ENCODE measurements at places on chromosomes 6 and 20. TPM values are rescaled to one million over a fixed set of nuclear protein-coding genes. Genes with fewer than 3 reads are reported as not detected.

GRCh38 chr6:148309301-148309700 lies 33.3 kb upstream of the SASH1 start:
- H3K27me3 ChIP-seq = no peaks in the 10 kb centered on the region
- no peaks in the 10 kb centered on the region for H3K36me3 ChIP-seq
- no peaks in the 10 kb centered on the region for H3K4me1 ChIP-seq
- no peak for DNase-seq
- no peak overlapping the region for H3K4me3 ChIP-seq

DNA sequence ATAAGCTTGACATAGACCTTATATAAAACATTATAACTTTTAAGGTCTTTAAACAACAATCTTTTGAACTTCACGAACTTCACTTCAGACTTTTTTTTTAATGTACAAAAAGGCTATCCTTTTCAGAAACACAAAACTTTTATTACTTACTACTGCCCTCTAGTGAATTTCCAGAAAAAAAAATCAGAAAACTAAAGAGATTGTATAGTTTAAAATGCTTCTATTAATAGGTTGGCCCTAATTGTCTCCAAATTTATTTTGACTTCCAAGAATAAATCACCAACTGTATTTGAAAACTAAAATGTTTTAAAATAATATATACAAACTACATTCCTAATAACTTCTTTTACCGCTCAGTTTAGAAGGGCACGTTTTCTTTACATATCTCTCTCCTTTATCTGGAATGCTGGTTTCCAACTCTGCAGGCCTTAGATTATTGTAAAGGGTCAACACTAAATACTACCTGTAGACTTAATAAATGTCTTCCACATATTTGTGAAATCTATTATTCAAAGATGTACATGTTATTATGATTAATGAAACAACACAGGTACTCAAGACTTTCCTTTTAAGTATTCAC lies 66.8 kb downstream of the LMBRD1 start:
- no peaks in the 10 kb centered on the region for H3K4me1 ChIP-seq
- no peaks in the 10 kb centered on the region for H3K27me3 ChIP-seq
- no peak for DNase-seq
- no peak overlapping the region for H3K27ac ChIP-seq
- no peak overlapping the region for H3K4me3 ChIP-seq
- H3K36me3 ChIP-seq = no peaks in the 10 kb centered on the region

DNA sequence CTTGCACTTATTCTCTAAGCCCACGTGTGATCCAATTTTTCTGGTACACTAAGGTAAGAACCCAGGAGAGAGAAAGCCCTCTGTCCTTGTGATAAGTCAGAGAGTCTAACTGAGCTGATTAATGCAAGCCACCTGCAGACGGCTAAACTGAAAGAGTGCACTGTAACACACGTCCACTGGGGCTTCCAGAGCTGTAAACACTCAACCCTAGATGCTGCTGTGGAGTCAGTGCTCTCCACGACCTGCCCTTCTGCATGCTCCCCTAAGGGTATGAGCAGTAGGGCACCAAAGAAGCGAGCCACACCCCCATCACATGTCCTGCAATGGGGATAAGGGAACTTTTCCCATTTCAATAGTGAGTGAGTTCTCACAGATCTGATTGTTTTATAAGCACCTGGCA lies 55.7 kb downstream of the TXLNB start:
- no peaks in the 10 kb centered on the region for H3K27me3 ChIP-seq
- no peak overlapping the region for H3K27ac ChIP-seq
- H3K4me3 ChIP-seq = no peak overlapping the region
- peaks cover 5% of the 10 kb centered on the region for H3K36me3 ChIP-seq
- no peak for DNase-seq

DNA sequence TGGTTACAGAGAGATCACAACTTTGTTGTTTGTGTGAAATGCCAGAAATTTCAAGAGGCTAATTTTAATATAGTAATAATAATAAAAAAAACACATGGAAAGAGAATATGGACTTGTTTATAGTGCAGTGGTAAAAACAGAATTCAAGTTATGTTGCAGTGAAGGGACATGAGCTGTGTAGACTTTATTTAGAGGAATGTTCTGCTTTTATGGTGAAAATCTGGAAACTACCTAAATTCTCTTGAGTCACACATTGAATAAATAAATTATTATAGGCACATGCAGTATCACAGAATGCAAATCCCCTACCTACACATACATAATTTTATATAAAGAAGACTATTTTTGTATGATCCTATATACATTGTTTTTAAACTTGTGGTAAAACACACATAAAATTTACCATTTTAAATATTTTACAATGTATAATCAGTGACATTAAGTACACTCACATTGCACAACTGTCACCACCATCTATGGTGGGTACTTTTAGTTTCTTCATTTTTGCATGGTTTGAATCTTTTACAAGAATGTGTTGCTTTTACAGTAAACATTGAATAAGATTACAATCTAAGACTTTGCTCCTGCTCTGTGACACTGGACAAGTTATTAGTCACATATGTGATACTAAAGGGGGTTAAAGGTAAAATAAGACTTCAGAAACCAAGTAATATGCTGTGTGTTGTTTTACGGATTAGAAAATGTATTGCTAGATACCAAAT lies 107.4 kb downstream of the B3GAT2 start:
- H3K27ac ChIP-seq = no peak overlapping the region
- H3K36me3 ChIP-seq = no peaks in the 10 kb centered on the region

DNA sequence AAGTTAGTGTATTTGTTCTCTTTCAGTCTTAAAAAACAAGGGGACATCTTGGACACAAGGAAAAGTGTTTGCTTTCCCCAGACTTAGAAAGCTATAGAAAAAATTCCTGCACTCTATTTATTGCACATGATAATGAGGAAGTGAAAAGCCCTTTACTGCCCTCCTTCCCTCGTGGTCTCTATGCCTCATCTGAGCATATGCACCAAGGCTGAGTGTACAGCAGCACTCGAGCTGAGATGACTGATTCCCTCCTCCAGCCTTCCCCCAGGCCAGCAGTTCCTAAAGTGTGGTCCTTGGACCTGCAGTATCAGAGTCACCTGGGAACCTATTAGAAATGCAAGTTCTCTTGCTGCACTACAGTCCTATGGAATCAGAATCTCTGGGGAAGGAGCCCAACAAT lies 14.3 kb upstream of the LAMP5 start:
- no peaks in the 10 kb centered on the region for H3K4me1 ChIP-seq
- H3K36me3 ChIP-seq = no peaks in the 10 kb centered on the region
- H3K27me3 ChIP-seq = no peaks in the 10 kb centered on the region
- DNase-seq = no peak
- H3K27ac ChIP-seq = no peak overlapping the region

DNA sequence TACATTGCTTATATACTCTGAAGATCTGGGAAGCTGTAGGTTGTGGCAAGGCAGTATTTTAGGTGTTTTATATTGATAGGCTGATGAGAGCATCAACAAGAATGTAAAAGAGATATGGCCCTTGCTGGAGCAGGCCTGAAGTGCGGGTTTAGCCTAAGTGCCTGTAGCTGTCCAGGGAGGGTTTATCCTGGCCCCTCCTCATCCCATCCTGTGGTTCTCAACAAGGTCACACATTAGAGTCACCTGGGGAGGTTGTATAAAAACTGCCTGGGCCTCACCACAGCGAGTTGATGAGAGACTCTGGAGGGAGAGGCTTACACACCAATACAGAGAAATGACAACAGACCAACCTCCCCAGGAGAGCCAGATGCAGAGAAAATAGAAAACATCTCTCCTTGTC lies 48.4 kb downstream of the LYRM2 start:
- no peak overlapping the region for H3K4me3 ChIP-seq
- no peaks in the 10 kb centered on the region for H3K27me3 ChIP-seq
- no peak overlapping the region for H3K27ac ChIP-seq

- H3K36me3 ChIP-seq = no peaks in the 10 kb centered on the region
- peaks cover 11% of the 10 kb centered on the region for H3K27me3 ChIP-seq
- no peak overlapping the region for H3K27ac ChIP-seq
- no peak for DNase-seq
- no peaks in the 10 kb centered on the region for H3K4me1 ChIP-seq
Measured at GRCh38 chr6:26743941-26744699, 84.6 kb upstream of the ZNF322 start.

DNA sequence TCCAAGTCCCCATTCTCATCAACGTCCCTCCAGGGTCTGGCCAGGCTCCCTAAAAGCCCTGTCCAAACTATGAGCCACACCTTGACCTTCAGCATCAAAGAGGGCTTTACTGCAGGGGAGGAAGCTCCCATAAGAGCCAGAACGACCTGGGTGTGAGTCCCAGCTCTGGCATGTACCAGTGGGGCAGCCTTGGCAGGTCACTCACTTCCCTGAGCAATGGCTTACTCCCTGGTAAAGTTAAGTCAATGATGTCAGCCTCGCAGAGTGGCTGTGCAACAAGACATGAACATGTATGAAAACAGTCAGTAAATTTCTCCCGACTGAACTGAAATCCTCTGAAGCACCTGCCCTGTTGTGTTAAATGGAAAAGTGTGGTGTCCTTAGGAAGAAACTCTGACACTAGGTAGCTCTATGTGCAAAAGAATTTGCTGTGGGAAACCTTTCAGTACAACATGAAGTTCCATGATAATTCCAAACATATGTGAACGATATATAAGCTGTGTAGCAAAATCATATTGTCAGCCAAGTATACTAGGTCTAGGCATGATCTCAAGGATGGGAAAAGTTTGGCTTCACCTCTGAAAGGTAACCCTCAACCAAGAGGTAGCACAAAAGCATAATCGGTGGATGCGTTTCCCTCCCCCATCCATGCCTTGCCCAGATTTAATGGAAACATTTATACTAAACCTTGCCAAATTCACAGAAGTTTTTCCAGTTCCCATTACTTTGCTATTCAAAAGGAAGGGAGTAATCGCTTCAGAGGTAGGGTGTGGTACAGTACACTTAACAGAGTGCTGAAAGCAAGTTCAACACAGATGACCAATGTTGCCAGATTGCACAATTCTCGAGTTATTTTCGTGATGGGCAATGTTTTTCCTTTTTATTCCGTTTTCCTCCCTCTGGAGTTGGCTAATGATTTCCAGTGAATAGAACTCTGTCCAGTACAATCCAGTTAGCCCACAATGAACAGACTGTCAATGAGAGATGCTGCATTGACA lies 49.0 kb upstream of the RANBP9 start:
- H3K27me3 ChIP-seq = no peaks in the 10 kb centered on the region
- no peaks in the 10 kb centered on the region for H3K36me3 ChIP-seq
- H3K27ac ChIP-seq = peak overlapping the region; percentile 48

GRCh38 chr6:132300323-132300949 lies 100.8 kb downstream of the MOXD1 start:
- DNase-seq = no peak
- H3K27ac ChIP-seq = no peak overlapping the region
- no peaks in the 10 kb centered on the region for H3K27me3 ChIP-seq
- no peaks in the 10 kb centered on the region for H3K4me1 ChIP-seq
- no peaks in the 10 kb centered on the region for H3K36me3 ChIP-seq

GRCh38 chr20:17558154-17558940 lies 11.5 kb upstream of the DSTN start:
- no peaks in the 10 kb centered on the region for H3K4me1 ChIP-seq
- H3K27me3 ChIP-seq = no peaks in the 10 kb centered on the region
- no peak overlapping the region for H3K4me3 ChIP-seq
- DNase-seq = peak; percentile 85
- H3K27ac ChIP-seq = peak overlapping the region; percentile 89
- H3K36me3 ChIP-seq = no peaks in the 10 kb centered on the region

GRCh38 chr6:159681191-159681880 lies 11.7 kb downstream of the SOD2 start:
- no peak overlapping the region for H3K27ac ChIP-seq
- DNase-seq = no peak
- H3K27me3 ChIP-seq = no peaks in the 10 kb centered on the region
- H3K36me3 ChIP-seq = peaks cover 81% of the 10 kb centered on the region

Gene SOBP
- total RNA-seq = 8.2 TPM

Gene ZFP57
- total RNA-seq = 0.30 TPM

Gene HTR1E
- not detected for total RNA-seq

Gene MTCH1
- 155 TPM for total RNA-seq

Gene WFDC2
- total RNA-seq = not detected

Gene UBD
- not detected for total RNA-seq

Gene RBM24
- 194 TPM for total RNA-seq

Gene GCNT2
- 13.5 TPM for total RNA-seq

Gene CDSN
- not detected for total RNA-seq

Gene HAO1
- not detected for total RNA-seq

Measured in right atrium auricular region (tissue), 2 donors.